ENCODE measurements at places on chromosomes 4 and X.

GRCh38 chr4:102503831-102504786 lies 3.0 kb downstream of the NFKB1 start:
- ATAC-seq: no peak

GRCh38 chr4:46720055-46720454 lies 189.0 kb downstream of the COX7B2 start:
- ATAC-seq: no peak

GRCh38 chrX:69815063-69815462 lies 199.2 kb downstream of the EDA start:
- no peak for ATAC-seq

DNA sequence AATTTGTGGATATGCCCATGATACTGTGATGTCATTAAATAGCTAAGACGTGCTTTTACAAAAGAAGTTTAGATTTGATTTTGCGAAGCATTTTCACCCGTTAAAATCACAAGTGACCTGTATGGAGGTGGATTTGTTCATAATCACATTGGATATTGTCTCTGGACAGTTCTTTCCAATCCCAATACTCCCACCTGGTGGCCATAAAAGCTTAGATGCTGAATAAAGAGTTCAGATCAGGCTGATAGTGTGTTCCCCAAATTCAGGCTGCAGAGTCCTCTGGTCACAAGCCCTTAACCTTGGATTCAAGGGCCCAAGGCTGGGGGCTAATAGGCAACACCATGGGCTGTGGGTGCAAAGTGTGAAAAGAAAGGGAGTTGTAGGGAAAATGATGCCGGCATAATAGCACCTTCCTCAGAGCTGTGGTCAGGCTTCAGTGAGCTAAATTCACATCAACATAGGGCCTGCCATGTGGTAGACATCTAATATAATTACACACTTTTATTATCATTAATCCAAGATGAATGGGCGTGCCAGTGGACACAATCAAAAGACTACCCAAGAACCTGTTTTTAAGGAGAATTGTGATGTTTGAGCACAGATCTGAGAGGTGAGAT lies 28.1 kb downstream of the SMIM43 start:
- no peak for ATAC-seq
